ENCODE measurements at places on chromosomes 16 and 17. TPM values are rescaled to one million over a fixed set of nuclear protein-coding genes. Genes with fewer than 3 reads are reported as not detected.

TBC1D26 gene
- total RNA-seq = 0.26 TPM

CTRB2 gene
- not detected for total RNA-seq

OR3A2 gene
- total RNA-seq = 5.9 TPM

PNMT gene
- total RNA-seq = not detected

MAPT gene
- total RNA-seq = 0.42 TPM

DNA sequence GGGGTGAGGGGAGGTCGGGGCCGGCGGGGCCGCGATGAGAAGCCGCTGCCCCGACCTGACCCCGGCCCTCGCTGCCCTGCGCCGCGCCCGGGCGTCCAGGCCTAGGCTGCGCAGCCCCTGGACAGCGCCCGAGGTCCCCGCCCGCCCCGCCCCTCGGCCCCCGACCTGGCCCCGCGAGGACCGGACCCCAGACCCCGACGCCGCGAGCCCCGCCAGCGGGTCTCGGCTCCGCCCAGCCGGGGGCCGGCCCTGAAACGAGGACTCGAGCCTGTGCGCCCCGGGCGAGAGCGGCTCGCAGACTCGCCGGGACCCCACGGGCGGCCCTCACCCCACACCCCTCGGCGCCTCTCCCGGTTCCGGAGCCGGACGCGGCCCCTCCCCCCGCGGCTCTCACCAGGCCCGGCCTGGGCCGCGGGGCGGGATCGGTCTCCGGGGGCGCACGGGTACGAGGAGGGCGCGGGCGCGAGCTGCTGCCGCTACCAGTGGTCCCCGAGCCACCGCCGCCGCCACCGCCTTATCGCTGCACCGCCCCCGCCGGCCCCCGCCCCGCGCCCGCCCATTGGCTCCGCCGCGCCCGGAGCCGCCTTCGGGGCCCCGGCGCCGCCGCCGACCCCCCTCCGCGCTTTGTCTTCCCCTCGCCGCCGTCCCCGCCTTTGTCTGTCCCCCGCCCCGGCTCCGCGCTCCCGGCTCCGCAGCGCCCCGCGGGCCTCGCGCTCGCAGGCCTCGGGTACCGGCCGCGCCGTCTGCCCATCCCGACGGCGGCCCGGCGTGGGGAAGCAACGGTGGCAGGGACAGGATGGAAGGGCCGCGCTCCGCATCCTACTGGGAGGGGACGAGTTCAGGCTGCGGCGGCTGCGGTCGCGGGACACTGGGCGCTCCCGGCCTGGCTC is at the start of gene LIMD2:
Gene LIMD2 (minus strand): TSS at position 488 of the 890 bp plus-strand sequence. CDS start 827 bp downstream, outside the sequence.
- DNase-seq = peak; percentile 81
- H3K4me3 ChIP-seq = peak within 1 kb of the TSS; percentile 95
- H3K4me1 ChIP-seq = peaks cover 60% of the 10 kb centered on the region
- peak within 1 kb of the TSS; percentile 75 for H3K27ac ChIP-seq
- no peaks in the 10 kb centered on the region for H3K27me3 ChIP-seq

DNA sequence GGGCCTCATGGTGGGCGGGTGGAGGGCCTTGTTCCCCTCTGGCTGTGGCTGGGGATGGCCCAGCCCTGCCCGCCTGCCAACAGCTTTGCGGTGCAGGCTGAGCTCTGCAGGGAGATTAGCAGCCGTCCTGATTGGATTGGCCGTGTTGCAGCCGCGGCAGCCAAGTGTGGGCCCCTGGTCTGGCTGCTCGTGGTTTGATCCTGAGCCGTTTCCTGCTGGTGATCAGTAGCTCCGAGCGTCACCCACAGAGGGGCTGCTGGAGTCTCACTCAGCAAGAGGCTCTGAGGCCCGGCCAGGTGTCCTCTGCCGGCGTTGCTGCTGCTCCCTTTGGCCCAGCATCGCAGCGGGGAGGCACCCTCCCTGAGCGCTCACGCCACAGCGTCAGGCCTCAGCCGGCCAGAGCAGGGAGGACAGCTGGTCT is 32.5 kb downstream of the BAIAP2 start:
- no peaks in the 10 kb centered on the region for H3K27me3 ChIP-seq
- H3K27ac ChIP-seq = no peak overlapping the region
- DNase-seq = no peak

DNA sequence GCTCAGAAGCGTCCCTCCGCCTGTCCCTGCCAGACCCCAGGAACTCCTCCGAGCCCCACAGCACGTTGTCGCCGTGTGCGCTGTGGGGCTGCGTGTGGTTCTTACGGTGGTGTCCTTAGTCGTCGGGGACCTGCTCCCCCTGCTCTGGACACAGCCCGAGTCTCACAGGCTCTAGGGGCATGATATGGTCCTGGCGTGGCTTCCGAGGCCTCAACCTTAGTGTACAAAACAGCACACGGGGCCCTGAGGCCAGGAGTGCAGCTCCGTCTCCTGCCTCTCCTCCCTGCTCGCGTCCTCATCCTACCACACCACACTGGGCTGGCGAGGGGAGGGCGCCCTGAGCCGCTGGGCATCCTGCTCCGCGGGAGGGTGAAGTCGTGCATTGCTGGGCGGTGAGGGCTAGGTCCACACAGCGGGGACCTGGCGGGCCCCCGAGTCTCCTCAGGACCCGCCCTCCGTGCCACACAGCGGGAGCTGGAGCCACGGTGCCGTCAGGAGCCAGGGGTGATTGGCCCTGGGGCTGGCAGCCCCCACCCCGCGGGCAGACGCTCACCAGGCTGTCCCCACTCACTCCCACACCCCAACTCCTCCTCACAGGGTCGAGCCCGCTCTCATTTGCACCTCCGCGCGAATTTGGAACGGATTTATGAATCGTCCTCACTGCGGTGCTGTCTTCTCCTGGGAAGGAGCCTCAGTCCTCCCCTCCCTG is 1.2 kb upstream of the MAFG start:
- H3K27ac ChIP-seq = peak overlapping the region; percentile 52
- no peak for DNase-seq
- H3K4me1 ChIP-seq = peaks cover 35% of the 10 kb centered on the region
- H3K4me3 ChIP-seq = peak overlapping the region; percentile 41

DNA sequence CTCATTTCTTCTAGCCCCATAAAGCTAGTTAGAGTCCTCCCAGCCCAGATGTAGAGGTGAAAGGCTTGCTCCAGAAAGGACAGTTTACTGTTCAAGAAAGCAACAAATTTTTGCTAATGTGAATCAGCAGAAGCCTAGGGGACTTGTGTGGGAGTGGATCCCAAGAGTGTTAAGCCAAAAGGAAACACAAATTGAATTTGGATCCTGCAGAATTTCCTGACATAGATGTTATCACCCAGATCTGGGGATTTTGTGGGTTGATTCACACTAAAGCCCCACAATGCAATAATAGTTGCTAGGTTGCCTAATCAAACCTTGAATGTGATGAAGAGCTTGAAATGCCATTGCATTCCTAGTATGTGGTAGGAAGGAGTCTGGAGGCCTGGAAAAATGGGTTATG is 135.2 kb upstream of the HS3ST3A1 start:
- H3K27me3 ChIP-seq = no peaks in the 10 kb centered on the region
- H3K4me3 ChIP-seq = no peak overlapping the region
- H3K27ac ChIP-seq = no peak overlapping the region
- no peaks in the 10 kb centered on the region for H3K36me3 ChIP-seq

- no peak for DNase-seq
- H3K4me1 ChIP-seq = no peaks in the 10 kb centered on the region
- H3K4me3 ChIP-seq = no peak overlapping the region
- H3K27me3 ChIP-seq = no peaks in the 10 kb centered on the region
Observed at GRCh38 chr16:72234387-72234786, 62.4 kb upstream of the PMFBP1 start.

DNA sequence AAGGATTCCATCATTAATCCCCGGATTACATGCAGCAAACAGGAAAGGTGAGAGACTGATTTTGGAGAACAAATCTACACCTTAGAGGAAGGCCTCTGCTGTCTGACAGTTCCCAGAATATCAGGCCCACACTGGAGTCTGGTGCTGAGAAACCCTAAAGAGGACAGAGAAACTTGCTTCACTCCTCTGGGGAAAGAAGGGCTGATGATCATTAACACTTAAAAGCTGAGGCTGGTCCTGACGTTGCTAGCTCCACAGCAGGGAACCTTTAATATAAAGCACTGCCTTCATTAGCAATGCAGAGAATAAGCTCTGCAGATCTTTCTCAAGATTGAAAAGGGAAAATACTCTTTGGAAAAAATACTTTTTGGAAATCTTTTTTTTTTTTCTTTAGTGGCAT is 1472.4 kb upstream of the GOT2 start:
- DNase-seq = no peak
- no peak overlapping the region for H3K4me3 ChIP-seq
- H3K4me1 ChIP-seq = no peaks in the 10 kb centered on the region
- H3K27ac ChIP-seq = no peak overlapping the region

GRCh38 chr16:28183484-28183883 is 28.3 kb downstream of the XPO6 start:
- H3K27ac ChIP-seq = no peak overlapping the region
- peaks cover 83% of the 10 kb centered on the region for H3K4me1 ChIP-seq
- H3K27me3 ChIP-seq = no peaks in the 10 kb centered on the region
- H3K4me3 ChIP-seq = no peak overlapping the region
- no peaks in the 10 kb centered on the region for H3K36me3 ChIP-seq
- no peak for DNase-seq

DNA sequence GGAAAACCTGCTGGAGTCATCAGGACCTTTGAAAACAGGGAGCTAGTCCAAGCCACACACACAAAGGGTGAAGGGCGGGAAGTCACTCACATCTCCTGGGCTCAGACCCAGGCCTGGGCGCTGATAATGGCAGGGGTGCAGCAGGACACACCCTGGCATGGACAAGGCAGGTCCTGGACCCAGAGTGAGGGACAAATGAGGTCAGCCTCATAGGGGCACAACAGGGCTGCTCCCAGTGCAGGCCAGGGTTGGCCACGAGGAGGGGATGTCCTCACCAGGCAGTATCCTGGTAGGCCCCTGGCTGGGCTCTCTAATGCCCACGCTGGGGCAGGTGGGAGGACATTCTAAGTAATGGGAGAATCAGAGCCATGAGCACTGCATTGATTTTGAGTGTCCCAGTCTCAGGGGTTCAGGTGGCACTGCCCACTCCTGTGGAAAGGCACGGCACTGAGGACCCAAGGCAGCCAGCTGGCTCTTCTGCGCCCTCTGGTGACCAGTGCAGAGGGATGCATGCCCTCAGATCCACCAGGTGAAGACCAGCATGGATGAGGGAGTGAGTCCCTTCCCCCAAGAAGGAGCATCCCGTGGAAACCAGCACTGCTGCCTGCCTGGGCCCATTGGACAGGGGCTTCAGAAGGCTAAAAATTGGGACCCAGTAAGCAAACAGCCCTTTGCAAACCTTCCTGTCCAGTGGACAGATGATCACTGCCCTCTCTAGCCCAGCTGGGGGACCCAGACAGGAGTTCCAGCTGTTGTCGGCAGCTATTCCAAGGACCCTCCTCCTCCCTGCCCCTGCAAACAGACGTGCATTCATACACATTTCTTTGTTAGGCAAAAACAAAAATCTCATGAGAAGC is 23.4 kb upstream of the SREBF1 start:
- no peak overlapping the region for H3K27ac ChIP-seq
- H3K36me3 ChIP-seq = no peaks in the 10 kb centered on the region
- no peaks in the 10 kb centered on the region for H3K27me3 ChIP-seq
- H3K4me3 ChIP-seq = no peak overlapping the region

- no peak overlapping the region for H3K27ac ChIP-seq
- no peaks in the 10 kb centered on the region for H3K4me1 ChIP-seq
- DNase-seq = no peak
- H3K36me3 ChIP-seq = peaks cover 44% of the 10 kb centered on the region
- H3K27me3 ChIP-seq = no peaks in the 10 kb centered on the region
Observed at GRCh38 chr17:48123111-48123510, 15.5 kb downstream of the SNX11 start.

DNA sequence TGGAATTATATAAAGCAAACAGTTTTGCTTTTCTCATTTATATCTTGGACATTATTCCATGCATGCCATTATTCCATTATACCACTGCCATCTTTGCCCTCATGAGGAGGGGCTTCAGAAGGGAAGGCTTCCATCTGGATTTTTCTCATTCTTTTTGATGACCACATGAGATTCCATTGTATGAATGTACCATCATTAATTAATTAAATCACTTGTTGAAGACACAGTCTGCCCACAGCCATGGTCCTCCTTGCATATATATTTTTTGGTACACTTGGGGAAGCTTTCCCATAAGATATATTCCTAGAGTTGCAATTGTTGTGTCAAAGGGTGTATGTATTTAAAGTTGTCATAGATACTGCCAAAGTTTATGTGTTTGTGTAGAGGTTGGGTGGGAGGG is 7.1 kb downstream of the ARL4D start:
- H3K36me3 ChIP-seq = no peaks in the 10 kb centered on the region
- no peaks in the 10 kb centered on the region for H3K4me1 ChIP-seq
- DNase-seq = no peak

- H3K4me3 ChIP-seq = no peak overlapping the region
- peaks cover 12% of the 10 kb centered on the region for H3K4me1 ChIP-seq
- H3K36me3 ChIP-seq = no peaks in the 10 kb centered on the region
- H3K27ac ChIP-seq = no peak overlapping the region
- no peak for DNase-seq
Observed at GRCh38 chr17:80223838-80224497, 3.7 kb downstream of the SLC26A11 start.

DNA sequence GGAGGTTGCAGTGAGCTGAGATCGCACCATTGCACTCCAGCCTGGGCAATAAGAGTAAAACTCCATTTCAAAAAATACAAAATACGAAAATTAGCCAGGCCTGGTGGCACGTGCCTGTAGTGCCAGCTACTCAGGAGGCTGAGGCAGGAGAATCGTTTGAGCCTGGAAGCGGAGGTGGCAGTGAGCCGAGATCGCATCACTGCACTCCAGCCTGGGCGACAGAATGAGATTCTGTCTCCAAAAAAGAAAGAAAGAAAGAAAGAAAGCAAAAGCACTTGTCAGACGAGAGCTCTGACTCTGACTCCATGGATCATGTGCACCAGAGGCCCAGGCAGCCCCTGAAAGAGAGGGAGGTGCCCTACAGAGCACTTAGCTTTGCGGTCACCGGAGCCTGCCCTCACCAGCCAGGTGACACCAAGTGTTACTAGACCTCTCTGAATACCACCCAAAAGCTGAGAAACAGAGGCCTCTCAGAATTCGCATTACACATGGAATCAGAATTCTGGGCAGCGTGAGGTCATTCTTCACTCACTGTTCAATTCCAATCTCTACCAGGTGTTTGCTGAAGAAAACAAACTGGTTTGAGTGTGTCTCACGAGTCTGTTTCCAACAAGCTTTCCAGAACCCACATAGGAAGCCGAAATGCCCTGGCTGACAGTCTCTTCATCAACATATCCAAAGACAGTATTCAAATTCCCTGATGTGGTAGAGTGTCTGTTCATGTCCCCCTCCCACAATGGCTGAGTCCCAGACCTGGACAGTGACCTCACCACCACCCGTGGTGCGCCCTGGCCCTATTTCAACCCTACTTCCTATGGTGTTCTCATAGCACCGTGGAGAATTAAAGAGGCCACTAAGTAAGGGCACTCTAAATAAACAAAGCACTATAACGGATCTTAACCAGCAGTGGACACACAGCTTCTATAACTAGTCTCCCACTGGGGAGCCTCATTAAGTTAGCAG is 1.5 kb downstream of the FLCN start:
- DNase-seq = no peak
- peak overlapping the region; percentile 99 for H3K27ac ChIP-seq
- peaks cover 14% of the 10 kb centered on the region for H3K4me1 ChIP-seq
- H3K27me3 ChIP-seq = no peaks in the 10 kb centered on the region
- H3K36me3 ChIP-seq = no peaks in the 10 kb centered on the region
- peak overlapping the region; percentile 92 for H3K4me3 ChIP-seq

Data from CD8-positive, alpha-beta memory T cell (primary cell).